ENCODE measurements at places on chromosomes 7 and 10. TPM values are rescaled to one million over a fixed set of nuclear protein-coding genes. Genes with fewer than 3 reads are reported as not detected.

C10orf105 gene
- not detected for total RNA-seq

- H3K4me1 ChIP-seq, result peaks cover 23% of the 10 kb centered on the region
- peaks cover 67% of the 10 kb centered on the region for H3K36me3 ChIP-seq
- no peaks in the 10 kb centered on the region for H3K27me3 ChIP-seq
- no peak for DNase-seq
- H3K27ac ChIP-seq, result no peak overlapping the region
- no peak overlapping the region for H3K4me3 ChIP-seq
Measured at GRCh38 chr10:131971591-131971990, 10.1 kb downstream of the BNIP3 start.

- no peaks in the 10 kb centered on the region for H3K36me3 ChIP-seq
- no peaks in the 10 kb centered on the region for H3K27me3 ChIP-seq
- H3K4me3 ChIP-seq, result peak overlapping the region; percentile 92
- H3K4me1 ChIP-seq, result peaks cover 28% of the 10 kb centered on the region
- H3K27ac ChIP-seq, result peak overlapping the region; percentile 84
Measured at GRCh38 chr7:101813402-101814019, 3.9 kb upstream of the CUX1 start.

GRCh38 chr7:108254259-108254658 is 124.1 kb upstream of the LAMB4 start:
- H3K27ac ChIP-seq, result no peak overlapping the region
- no peaks in the 10 kb centered on the region for H3K4me1 ChIP-seq
- no peak for DNase-seq

- no peaks in the 10 kb centered on the region for H3K27me3 ChIP-seq
- H3K36me3 ChIP-seq, result no peaks in the 10 kb centered on the region
- no peak overlapping the region for H3K27ac ChIP-seq
- DNase-seq, result no peak
Measured at GRCh38 chr7:120984406-120984805, 4.1 kb upstream of the CPED1 start.

- no peak overlapping the region for H3K27ac ChIP-seq
- DNase-seq, result no peak
- H3K4me3 ChIP-seq, result no peak overlapping the region
- H3K36me3 ChIP-seq, result no peaks in the 10 kb centered on the region
- H3K4me1 ChIP-seq, result no peaks in the 10 kb centered on the region
Measured at GRCh38 chr7:36827726-36828703, 103.7 kb upstream of the AOAH start.

DNA sequence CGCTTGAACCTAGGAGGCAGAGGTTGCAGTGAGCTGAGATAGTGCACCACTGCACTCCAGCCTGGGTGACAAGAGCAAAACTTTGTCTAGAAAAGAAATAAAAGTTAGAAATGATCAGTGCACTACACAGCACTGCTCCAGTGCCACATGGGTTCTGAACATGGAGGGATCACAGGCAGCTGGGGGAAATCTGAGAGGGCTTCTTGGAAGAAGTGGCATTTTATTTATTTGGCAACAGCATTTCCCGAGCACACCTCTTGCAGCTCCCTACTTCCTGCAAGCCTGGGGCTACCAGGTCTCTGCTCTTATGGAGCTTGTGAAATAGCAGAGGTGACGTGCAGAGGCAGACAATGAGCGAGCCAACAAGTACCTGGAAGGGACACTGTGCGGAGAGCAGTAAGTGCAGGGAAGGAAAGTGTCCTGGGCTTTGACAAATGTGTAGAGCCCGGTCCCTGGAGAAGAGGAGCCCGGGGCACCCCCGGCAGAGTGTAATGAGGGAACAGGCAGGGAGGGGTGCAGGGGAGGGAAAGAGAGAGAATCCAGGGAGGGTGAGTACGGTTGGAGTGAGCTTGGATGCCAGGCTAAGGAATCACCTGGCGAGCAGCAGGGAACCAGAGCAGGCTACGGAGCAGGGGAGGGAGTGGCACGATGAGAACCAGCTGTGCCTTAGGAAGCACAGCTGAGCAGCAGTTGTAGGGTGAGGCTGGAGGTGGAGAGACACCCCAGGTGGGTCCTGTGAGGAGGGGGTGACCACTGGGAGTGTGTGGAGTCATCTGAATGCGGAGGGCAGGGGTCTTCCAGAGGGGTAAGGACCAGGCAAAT is 104.6 kb upstream of the CTBP2 start:
- DNase-seq, result no peak
- no peaks in the 10 kb centered on the region for H3K36me3 ChIP-seq
- no peaks in the 10 kb centered on the region for H3K4me1 ChIP-seq
- H3K27me3 ChIP-seq, result no peaks in the 10 kb centered on the region

CHAT gene
- not detected for total RNA-seq

NEUROG3 gene
- not detected for total RNA-seq

SBDS gene
- total RNA-seq, result 293 TPM
